Stimulated activated CD4-positive, alpha-beta T cell treated with anti-CD3 and anti-CD28 coated beads, Interleukin-12 subunit alpha, Interleukin-12 subunit beta, amount 100 ng/mL, for 4 hours (primary cell): ENCODE measurements at places on chromosomes 12 and 14.

DNA sequence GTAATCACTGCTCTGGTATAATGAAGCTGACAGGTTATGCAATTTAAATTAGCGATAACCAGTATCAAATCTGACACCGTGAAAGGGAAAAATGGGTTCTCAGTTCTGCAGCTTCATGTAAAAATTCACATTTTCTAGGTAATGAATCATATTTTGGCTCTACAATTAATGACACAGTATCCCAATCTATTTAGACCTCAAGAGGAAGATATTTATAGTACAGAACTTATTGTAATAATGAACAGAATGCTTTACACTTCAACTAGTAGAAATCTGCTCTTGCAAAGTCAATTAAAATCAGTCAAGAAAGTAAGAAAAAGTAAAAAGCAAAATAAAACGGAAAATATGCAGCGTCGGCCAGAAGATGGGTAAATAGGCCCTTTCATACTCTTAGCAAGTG is 24.3 kb downstream of the SEL1L start:
- no peak for DNase-seq

- DNase-seq = no peak
Measured at GRCh38 chr12:108297424-108297823, 41.7 kb downstream of the CMKLR1 start.

DNA sequence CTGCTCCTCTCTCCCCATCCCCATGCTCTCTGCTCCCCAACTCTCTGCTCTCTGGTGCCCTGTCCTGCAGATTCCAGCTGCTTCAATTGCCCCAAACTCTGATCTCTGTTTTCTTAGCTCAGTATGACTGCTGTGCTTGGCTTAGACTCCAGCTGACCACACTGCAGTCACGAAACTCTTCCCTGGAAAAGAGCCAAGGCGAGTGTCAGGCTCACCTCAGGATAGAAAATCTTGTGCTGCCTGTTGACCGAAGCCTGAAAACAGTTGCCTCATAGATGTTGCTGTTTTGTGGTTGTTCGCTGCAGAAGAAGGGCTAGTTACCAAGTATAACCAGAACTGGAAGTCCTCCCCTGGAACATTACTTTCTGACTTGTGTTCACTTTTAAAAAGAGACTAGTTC is 6.7 kb upstream of the STON2 start:
- no peak for DNase-seq

DNA sequence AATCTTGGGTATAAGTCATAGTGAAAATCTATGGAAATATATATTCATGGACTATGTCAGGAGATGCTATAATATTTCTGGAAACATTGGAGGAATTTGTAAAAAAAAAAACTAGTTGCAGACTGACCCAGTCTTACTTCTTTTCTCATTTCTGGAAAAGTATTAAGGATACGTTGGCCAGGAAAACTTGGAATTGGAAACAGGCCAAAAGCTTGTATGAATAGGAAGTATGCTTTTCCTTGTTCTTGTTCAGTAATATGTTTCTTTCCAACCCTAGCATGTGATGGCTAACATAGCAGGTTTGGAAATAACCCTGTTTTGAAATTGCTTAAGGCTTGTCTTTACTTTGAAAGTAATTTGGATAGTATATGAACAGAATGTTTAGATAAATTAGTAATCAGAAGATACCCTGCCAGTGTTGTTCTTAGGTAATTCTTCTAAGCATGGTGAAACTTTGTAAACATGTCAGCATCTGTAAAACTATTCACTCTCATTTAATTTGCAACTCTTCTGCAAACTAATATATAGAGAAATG is 316.2 kb downstream of the NPAS3 start:
- DNase-seq = no peak

GRCh38 chr12:26028953-26029735 is 70.7 kb downstream of the RASSF8 start:
- DNase-seq = no peak
